SHP77 (cell line): ENCODE measurements at places on chromosomes 5 and 9.

- DNase-seq: peak; percentile 38
These were observed 59.9 kb downstream of the ZFAND5 start for GRCh38 chr9:72305102-72305546.

GRCh38 chr5:10528056-10528816, 35.6 kb upstream of the ANKRD33B start:
- DNase-seq: no peak

DNA sequence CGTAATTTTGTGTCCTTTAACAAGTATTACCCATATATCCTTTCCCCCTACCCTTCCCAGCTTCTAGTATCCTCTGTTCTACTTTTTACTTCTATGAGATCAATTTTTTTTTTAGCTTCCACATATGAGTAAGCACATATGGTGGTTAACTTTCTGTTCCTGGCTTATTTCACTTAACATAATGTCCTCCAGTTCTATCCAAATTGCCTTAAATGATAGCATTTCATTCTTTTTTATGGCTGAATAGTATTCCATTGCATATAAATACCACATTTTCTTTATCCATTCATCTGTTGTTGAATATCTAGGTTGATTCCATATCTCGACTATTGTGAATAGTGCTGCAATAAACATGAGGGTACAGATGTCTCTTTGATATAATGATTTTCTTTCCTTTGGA, 36.4 kb downstream of the SKIC3 start:
- DNase-seq: no peak

DNA sequence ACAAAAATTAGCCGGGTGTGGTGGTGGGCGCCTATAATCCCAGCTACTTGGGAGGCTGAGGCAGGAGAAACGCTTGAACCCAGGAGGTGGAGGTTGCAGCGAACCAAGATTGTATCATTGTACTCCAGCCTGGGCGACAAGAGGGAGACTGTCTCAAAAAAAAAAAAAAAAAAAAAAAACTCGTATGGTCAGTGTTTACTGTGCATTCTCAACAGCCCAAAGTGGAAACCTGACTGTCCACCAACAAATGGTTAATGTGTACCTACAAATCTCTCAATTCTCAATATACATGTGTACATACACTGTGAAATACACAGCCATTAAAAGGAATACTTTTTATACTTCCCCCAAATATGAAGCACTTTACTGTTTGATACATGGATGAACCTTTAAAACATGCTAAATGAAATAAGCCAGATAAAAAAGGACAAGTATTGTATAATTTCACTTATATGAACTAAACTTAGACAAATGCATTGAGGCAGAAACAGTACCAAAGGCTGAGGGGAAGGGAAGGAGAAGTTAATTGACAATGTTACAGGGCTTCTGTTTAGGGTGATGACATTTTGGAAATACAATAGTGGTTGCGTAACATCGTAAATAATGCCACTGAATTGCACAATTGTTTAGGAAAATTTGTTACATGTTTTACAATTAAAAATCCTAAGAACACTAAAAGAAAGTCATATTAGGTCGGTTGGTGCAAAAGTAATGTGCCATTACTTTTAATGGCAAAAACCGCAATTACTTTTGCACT, 16.5 kb downstream of the DNAJA1 start:
- DNase-seq: no peak

DNA sequence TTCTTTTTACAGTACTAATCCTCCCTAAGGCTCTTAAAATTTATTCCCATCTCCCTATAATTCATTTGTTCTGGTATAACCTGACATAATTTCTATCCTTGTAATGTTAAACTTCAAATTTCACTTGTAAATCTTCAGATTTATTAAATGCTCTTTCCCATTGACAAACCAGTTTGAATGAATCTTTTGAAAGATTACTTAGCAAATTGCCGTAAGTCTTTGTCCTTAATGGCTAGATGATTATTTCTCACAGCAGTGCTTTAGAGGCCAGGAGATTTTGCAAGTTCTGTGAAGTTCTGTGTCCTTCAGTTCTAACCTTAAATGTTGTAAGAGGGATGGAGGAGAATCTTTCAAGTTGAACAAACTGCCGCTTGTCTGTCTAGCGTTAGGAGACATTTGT, 4.2 kb downstream of the SLC44A1 start:
- DNase-seq: no peak

- no peak for DNase-seq
These were observed 15.5 kb upstream of the PAIP1 start for GRCh38 chr5:43572357-43572756.

- no peak for DNase-seq
These were observed 335.4 kb downstream of the NTRK2 start for GRCh38 chr9:85004818-85005413.

DNA sequence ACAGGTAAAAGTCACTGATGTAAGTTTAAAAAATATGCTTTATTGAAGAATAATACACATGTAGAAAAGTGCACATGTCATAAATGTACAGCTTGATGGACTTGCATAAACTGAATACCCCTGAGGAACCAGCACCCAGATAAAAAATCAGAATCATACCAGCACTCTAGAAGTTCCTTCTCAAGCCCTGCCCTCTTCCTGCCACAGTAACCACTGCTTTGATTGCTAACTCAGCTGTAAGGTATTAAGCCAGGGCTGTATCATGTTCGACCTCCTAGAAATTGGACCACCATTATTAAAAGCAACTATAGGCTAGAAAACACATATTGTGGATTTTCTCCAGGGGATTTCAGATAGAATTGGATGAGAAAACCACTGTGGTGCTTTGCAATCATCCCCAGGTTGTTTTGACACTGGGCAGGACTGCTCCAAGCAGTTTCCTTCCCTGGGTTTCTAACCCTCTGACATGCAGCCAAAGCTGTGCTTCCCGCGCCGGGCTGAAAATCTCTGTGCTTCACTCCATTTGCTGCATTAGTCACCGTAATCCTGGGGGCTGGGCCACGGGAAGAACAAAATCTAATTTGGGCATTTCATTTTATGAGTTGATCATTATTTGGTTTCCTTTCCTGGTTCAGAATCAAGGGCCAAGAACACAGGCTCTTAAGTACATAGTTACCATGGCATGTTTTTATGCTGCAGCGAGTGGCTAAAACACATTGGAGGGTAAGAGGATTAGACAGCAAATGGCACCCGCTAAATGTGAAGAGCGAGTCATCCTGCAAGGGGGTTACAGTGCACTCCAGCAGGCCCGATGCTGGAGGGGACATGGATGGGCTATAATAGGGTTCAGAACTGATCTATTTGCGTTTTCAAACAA, 139.4 kb upstream of the IL12B start:
- no peak for DNase-seq

- no peak for DNase-seq
These were observed 105.8 kb upstream of the PCSK1 start for GRCh38 chr5:96538808-96539250.

DNA sequence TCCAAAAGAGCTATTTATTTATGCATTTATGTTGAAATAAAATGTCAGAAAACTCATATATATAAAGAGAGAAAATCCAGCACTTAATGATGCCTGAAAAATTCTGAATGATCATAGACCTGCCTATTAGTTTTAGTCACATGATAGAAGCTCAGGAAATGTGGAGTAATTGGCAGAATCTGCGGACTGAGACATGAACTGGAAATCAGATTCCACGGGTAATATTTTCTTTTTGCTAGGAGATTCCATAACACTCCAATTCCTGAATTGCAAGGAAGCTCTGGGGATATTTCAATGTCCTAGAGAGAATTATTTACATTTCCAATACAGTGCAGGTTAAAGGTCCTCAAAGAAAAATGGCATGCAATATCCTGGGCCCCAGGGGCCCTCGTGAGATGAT, 778.8 kb downstream of the SEMA5A start:
- DNase-seq: no peak

DNA sequence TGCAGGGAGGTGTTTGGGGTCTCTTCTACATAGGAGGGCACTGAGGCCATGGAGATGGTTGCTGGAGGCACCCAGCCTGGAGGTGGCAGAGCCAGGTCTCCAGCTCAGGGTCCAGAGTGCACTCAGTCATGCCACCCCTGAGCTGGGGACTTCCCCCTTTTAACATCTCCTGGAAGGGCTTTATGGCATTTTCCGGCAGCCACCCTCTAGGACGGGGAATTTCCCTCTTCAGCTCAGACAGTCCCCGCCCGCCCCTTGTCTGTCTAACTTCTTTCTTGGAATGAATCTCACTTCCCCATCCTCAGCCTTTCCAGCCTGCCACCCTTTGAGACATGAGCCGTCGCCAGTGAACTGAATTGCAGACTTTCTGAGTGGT, 49.9 kb downstream of the COL15A1 start:
- no peak for DNase-seq

DNA sequence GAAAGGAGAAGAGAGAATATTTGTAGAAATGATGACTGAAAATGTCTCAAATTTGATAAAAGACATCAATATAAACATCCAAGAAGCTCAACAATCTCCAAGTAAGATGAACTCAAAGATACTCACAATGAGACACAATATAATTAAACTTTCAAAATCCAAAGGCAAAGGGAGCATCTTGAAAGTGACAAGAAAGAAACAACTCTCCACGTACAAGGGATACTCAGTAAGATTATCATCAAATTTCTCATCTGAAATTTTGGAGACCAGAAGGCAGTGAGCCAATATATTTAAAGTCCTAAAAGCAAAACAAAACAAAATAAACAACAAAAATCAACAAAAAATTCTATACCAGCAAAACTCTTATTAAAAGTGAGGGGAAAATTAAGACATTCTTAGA, 428.7 kb downstream of the NFIB start:
- DNase-seq: no peak

- no peak for DNase-seq
These were observed 151.5 kb downstream of the TAF11L14 start for GRCh38 chr5:17785774-17786173.

DNA sequence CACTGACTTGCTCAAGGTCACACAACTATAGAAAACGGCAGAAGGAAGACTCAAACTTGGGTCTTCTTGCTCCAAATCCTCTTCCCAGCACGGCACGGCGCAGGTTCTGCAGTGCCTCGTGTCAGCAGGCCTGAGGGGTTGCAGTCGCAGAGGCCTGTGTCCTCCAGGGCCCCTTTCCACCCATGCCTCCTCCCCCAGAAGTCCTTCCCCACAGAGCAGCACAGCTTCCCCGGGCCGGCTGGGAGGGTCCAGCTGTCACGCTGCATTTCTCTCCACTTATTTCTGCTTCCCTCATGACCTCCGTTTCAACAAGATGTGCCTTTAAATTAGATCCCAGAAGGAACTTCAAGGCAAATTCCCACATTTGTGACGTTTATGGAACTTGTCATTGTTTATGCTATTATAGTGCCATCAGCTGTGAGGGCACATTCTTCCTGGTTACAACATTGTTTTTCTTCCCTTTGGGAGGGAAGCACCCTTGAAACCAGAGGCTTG, 148.4 kb downstream of the C5orf15 start:
- DNase-seq: no peak

DNA sequence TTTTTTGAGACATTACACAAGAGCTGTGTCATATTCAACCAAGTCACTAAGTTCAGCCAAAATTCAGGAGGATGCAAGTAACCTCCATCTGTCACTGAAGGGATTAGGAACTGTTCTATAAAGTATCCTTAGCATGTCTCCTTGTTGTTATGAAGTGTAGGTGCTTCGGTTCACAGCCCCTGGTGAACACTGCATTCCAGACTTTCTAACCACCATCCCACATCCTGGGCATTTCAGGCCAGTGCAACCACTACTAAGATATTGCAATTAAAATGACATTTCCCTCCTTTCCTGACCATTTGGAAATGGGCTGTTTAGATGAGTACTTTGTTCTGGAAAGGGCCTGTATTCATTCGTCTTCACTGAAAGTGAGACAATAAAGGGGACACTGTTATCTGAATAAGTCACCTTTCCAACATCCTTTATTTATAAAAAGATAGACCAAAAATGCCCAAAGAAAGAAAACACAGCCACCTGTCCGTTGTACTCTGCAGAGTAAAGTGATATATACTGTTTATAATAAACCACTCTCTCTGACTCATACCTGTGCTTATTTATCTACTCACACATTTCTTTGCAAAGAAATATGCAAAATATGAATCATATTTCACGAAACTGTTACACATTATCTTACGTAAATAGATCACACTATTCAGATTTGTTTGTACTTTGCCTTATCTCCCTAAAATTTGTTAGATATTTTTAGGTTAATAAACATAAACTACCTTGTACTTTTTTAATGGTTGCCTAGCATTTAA, 861.9 kb downstream of the CDH18 start:
- DNase-seq: no peak

GRCh38 chr9:72592502-72593403, 71.3 kb downstream of the TMC1 start:
- DNase-seq: peak; percentile 15

DNA sequence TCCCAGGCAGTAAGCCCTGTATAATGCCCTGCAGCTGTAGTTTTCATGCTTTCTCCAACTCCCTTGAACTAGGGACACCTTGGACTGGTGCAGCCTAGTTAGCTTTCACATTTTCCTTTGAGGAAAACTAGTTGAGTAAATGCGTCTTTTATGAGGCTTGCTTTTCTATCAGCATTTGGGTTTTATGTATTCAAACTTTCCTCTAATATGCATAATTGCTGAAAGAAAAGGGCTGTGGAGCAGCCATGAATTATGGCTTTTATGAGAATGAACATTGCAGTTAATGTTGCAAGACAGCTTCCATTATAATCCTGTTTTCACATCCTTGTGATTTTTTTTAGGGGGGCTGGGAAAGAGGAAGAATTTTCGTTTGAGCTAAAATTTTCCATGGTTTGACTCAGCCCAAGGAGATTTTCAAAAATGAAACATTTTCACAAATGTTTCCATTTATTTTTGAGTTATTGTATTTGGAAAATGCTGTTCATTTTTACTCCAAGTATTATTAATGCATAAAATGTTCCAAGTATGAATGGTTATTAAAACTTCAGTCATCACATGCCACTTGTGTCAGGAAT, 57.9 kb upstream of the PPP3R2 start:
- DNase-seq: no peak

DNA sequence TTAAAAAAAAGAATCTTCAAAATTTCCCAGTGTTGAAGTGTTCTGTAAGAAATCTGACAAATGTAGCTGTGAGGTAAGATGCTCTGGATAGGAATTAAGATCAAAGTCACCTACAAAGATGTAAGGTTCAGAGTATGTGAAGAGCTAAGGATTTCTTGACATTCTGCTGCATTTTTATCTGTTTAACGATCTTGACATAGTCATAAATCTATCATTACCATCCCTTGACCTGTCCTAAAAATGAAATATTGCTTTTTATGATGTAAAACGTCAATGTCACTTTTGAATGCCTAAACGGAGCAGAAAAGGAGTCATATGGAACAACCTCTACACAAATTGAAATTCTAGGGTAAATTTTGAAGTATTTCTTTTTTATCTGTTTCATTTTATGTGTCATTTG, 939.3 kb downstream of the CDH18 start:
- DNase-seq: no peak

DNA sequence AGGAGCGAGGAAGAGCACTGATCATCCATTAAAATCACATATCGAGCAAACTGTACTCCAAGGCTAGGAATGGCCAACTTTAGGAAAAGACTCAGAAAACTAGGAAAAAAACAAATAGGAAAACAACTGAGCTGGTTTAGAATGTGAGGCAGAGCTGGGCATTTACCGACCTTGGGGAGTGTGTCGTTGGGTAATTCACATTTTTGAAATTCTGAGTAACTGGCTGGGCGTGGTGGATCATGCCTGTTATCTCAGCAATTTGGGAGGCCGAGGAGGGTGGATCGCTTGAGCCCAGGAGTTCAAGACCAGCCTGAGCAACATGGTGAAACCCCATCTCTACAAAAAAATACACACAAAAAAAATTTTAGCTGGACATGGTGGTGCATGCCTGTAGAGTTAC, 70.1 kb downstream of the ZFAND5 start:
- no peak for DNase-seq

- DNase-seq: no peak
These were observed 51.3 kb downstream of the AK8 start for GRCh38 chr9:132826621-132827365.
